Left ventricle myocardium inferior (tissue), 1 donor: ENCODE measurements at places on chromosomes 2 and 18.

GRCh38 chr2:182064019-182064778, 78.5 kb downstream of the PPP1R1C start:
- peak; percentile 43 for DNase-seq

DNA sequence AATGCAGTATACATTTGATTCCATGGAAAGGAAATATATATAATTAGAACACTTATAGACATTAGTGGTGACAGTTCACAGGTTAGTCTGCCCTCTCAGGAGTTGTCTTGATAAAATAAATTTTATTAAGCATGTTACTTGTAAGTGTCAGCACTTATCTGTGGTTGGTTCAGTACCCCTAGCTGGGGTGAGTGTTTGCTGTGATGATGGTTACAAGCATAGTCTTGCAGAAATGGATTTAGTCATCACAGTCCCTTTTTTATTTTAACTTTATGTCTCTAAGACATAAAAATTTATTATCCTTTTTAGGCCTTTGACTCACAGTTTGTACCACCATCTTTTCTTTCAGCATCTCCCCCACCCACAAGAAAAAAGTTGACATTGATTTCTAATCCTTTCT, 52.1 kb downstream of the NCK2 start:
- DNase-seq = no peak

- DNase-seq = no peak
Observed at GRCh38 chr2:27627963-27628766, 647 bp downstream of the CCDC121 start.

- DNase-seq = no peak
Observed at GRCh38 chr2:197205585-197206215, 104.9 kb downstream of the ANKRD44 start.

DNA sequence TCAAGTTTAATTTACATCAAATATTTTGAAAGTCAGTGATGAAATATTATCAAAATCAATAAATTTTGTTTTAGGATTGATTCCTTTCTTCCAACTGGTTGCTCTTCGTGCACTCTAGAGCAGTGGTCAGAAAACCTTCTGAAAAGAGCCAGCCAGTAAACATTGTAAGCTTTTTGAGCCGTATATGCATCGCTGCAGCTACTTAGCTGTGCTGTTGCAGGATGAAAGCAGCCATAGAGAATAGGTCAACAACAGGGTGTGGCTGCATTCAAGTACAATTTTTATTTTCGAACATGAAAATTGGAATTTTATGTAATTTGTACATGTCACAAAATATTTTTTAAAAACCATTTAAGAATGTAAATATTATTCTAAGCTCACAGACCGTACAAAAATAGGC, 94.9 kb downstream of the MGAT5 start:
- DNase-seq = no peak

DNA sequence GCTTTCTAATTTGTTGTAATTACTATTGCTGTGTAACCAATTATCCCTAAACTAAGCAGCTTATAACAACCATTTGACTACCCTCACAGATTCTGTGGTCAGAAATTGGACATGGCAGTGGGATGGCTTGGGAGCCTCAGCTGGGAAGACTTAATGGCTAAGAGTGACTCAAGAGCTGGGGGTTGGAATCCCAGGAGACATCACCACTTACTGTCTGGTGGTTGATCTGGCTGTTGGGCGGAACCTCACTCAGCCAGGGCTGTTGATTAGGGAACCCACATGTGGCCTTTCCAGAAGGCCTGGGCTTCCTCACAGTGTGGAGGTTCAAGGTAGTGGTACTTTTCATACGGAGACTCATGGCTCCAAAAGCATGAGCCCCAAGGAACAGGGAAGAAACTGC, 49.8 kb downstream of the E2F6 start:
- no peak for DNase-seq

- DNase-seq = no peak
Observed at GRCh38 chr2:42602218-42602875, 33.9 kb downstream of the MTA3 start.

- no peak for DNase-seq
Observed at GRCh38 chr2:26637811-26638310, 3.3 kb downstream of the CIB4 start.

- DNase-seq = no peak
Observed at GRCh38 chr2:211349031-211349430, 792.6 kb downstream of the CPS1 start.

DNA sequence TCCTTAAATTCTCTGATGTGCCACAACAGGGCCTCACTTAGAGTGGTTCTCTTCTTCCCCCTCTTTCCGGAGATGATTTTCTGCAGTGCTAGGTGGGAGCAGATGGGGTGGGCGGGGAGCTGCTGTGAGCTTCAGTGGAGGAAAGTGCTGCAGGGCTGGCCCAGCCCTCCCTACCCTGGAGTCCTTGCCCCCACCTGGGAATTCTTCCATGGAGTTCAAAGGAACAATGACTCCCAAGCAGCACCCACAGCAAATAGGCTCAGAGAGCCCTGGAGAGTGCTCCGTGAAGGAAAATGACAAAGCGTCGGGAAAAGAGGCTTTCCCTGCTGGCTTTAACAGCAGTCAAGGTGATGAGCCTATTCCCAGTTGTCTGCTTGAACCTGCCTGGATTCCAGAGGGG, 28.8 kb downstream of the LOXHD1 start:
- no peak for DNase-seq

GRCh38 chr18:73352546-73352945, 484.8 kb upstream of the NETO1 start:
- DNase-seq = no peak

DNA sequence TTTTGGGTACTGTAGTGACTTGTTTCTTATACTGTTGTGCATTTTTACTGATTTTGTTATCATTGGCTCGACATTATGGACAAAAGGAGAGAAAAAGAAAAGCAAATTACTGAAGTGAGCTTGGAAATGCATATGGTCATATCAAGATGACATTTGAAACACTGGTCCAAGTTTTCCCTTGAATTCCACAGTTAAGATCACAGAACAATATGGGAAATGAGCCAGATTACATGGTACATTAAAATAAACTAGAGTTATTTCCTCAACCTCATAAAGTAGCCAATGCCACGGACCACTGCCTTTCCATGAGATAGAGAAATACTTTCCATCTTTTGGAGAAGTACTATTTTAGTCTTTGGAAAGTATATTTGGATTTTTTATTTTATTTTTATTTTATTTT, 62.0 kb upstream of the SGPP2 start:
- no peak for DNase-seq

DNA sequence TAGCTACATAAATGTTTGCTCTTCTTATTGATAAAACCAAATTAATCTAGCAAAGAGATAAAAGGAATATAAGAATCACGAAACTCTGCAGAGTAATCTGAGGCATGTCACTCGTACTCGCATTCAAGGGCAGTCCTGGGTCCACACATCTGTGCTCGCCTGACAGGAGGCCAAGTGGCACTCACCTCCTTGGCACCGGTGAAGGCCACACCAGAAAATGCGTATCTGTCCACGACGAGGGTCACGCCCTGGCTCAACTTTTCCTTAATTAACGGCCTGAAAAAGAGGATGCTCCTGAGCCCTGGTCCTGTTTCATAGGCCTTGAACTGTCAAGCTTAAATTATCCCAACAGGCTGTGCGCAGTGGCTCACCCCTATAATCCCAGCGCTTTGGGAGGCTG, 6.6 kb downstream of the DTYMK start:
- no peak for DNase-seq

GRCh38 chr2:213740453-213740852, 456.2 kb downstream of the SPAG16 start:
- no peak for DNase-seq

GRCh38 chr18:68780802-68781635, 16.9 kb upstream of the CCDC102B start:
- DNase-seq = no peak

DNA sequence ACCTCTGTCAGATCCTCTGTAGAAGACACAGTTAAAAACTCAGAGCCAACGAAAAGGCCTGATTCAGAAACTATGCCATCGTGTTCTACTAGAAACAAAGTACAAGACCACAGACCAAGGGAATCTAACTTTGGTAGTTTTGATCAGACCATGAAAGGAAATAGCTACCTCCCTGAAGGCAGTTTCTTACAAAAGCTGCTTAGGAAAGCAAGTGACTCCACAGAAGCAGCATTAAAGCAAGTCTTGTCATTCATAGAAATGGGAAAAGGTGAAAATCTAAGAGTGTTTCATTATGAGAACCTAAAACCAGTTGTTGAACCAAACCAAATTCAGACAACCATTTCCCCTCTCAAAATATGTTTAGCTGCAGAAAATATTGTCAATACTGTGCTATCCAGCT, 58.2 kb downstream of the FSIP2 start:
- DNase-seq = no peak

GRCh38 chr2:842151-842803, 108.4 kb upstream of the SNTG2 start:
- no peak for DNase-seq

DNA sequence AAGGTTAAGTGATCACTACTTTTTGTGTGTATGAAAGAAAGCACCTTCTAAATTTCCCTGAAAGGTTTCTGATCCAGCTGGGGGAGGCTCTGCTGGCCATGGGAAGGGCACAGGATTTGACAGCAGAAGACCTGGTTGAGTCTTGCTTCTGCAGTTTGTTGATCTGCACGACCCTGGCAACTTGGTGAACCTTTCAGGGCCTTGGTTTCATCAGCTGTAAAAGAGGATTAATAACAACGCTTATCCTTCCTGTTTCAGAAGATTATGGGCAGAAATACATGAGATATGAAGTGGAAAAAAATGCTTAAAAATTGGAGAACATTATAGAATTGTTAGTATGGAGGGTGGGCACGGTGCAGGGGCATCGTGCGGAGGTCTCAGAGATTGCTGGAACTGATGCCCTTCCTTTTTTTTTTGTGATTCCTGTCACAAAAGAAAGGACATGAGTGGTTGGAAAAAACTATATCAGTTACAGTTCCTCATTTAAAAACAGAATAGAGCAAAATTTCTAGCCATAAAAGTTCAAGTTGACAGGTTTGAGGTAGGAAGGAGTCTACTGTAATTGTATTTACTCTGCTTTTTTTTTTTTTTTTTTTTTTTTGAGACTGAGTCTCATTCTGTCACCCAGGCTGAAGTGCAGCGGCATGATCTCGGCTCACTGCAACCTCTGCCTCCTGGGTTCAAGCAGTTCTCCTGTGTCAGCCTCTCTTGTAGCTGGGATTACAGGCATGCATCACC, 47.4 kb downstream of the MFSD6 start:
- no peak for DNase-seq

DNA sequence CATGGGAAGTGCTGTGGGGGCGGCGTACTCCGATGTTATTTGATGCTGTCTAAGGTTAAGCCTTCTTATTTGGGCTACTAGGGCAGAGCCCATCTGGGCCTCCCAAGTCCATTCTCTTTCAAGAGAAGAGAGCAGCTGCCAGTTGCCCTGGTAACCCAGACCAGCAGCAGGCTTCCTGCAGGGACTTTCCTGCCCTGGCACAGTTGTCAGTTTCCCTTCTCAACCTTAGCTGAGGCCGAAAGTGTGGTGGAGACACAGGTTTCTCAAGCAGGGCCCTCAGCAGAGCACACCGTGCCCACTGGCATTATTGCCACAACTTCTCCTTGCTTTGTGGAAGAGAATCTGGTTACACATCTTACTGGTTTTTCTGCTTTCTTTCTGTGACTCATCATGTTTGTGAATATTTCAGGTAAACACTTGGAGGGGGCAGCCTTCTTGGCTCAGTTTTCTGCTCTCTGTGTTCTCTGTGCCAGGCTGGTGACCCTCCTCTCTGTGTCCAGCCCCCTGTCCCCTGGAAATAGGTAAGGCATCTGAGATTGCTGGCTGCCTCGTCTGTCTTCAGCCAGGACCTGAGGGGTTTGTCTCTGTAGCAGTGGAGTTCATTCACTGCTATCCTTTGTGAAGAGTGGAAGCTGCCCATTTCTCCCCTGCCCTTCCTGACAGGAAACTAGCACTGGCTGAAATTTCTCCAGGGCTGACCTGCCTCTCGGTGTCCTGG, 111.0 kb downstream of the B3GNT2 start:
- DNase-seq = no peak

DNA sequence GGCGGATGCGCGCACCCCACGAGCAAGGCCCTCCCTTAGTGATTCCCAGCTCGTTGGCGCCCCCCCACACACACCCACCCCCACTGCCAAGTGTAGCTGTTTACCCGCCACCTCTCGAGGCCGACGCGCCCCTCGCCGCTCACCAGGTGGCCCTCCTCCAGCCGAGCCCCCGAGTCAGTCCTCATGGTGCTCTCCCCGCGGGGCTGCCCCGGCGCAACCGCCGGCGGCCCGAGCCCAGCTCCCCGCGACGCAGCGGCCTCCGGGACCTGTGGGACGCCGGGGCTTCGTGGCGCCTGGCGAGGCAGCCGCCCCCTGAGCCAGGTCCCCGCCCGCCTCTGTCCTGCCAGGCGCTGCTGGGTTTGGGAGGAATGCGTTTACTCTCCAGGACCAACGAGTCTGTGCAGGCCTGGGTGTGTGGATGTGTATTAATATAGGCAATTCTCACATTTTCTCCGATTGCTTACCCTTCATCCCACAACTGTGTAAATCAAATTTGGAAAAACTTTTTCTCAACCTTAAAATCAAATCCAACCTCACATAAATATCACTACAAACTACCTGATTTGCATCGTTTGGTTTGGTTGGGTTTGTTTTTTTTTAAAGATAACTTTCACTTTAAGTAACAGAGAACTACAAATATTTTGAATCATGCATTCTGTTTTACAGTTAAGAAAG, at the start of gene TMEM237:
TSS of gene TMEM237 (minus strand) at position 288 of the 675 bp plus-strand sequence. CDS start at position 185, 103 bp downstream.
- peak; percentile 49 for DNase-seq

DNA sequence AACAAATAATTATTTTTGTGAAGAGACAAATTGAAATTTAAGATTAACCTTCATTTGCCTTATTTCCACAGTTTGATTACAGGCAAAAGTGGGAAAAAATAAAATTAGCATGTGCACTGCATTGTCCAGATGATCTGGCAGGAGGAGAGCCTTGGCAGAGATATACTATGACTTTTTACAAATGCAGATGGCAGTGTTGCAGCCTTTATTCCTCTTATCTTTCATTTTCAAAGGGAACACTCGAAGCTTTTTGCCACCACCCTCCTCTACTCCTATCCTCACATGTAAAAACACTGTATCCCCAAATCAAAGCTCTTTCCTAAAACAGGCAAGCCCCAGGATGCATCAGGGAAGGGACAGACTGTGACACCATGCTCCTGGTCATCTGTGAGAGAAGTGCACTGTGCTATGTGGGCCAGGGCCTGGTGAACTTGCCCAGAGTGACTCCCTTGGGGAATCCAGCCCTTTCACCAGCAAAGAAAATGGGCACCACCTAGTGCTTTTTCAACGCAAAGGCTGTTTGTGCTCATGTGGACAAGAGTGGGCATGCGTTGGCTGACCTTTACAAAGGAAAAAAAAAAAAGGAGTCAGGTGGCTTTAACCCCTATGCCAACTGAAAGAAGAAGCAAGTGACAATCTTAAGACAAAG, 74.7 kb upstream of the ETAA1 start:
- DNase-seq = peak; percentile 17

DNA sequence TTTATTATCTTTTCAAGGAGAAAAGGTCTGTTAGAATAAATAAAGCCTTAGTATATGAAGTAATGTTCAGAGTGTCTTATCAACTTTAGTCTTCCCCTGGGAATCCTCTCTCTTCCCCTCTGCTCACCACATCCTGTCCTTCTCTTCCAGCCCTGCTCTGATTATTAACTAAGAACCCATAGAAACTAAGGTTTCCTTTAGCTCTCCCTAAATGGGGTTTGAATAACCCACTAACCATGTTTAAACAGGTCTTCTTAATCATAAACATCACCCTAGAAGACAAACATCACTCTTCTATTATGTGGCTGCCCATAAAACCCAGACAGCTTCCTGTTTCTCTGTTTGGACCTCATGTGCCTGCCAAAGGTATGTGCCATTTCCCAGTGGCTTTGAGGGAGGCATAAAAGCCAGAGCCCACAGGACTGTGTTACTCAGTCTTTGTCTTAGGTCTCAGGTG, 50.1 kb downstream of the SLC14A1 start:
- DNase-seq = no peak

GRCh38 chr2:58157754-58158153, 83.4 kb downstream of the FANCL start:
- no peak for DNase-seq
